GM03348 (cell line): ENCODE measurements at places on chromosomes 2 and 18.

GRCh38 chr2:9725106-9725505 is 94.3 kb upstream of the YWHAQ start:
- no peak for DNase-seq

- no peak for DNase-seq
Observed at GRCh38 chr2:217061916-217062505, 202.1 kb upstream of the TNP1 start.

- no peak for DNase-seq
Observed at GRCh38 chr2:96374211-96374951, 38.8 kb downstream of the NCAPH start.

- DNase-seq = no peak
Observed at GRCh38 chr2:85847051-85847588, 41.7 kb downstream of the ST3GAL5 start.

GRCh38 chr2:61149074-61149473 is 12.9 kb upstream of the C2orf74 start:
- no peak for DNase-seq

GRCh38 chr2:138818556-138818955 is 38.4 kb upstream of the NXPH2 start:
- no peak for DNase-seq

DNA sequence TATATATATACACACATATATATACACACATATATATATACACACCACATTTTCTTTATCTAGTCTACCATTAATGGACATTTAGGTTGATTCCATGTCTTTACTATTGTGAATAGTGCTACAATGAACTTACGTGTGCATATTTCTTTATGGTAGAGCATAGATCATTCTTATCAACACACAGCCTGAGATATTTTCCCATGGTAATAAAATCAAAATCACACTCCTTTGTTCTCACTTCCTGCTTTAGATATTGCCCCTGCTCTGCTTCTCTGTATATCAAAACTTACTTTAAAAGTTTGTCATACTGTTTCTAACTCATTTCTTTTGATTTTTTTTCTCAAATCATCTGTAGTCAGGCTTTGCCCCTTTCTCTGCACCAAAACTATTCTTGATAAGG is 119.9 kb downstream of the DCC start:
- no peak for DNase-seq

DNA sequence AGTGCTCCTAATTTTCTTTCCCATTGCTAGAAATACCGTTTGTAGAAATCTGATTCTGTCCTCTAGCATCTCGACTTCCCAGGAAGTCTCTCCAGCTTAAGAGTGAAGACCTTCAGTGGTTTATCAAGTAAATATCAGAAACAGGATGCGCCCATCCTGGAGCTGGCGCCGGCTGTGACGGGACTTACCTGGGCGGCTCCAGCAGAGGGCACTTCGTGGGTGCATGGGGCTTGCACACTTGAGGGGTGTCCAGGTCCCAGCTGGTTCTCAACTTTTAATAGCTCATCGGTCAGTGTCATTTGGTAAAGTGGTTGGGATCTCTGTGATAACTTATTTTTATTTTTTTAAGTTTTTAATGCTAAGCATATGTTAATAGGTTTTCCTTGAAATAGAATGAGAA is 167.0 kb upstream of the TPO start:
- no peak for DNase-seq

- DNase-seq = no peak
Observed at GRCh38 chr2:111127351-111127750, 6.6 kb downstream of the BCL2L11 start.

DNA sequence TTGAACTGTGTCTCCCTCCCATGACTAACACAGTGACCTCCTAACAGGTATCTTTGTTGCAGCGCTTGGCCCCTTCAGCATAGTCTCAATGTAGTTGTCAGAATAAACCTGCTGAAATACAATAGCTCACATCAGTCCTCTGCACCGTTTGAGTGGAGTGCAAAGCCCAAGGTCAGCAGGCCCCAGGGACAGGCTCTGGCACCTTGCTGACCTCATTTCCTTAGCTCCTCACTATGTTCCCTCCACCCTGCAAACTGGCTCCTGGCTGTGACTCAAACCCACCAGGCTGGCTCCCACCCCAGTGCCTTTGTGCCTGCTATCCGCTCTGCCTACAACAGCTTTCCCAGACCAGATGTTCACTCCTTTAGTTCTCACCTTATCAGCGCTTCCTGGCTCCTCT is 146.7 kb downstream of the LRATD1 start:
- DNase-seq = no peak

- peak; percentile 51 for DNase-seq
Observed at GRCh38 chr2:241692448-241692847, 5.8 kb upstream of the DTYMK start.
